Smooth muscle cell of the coronary artery (primary cell): ENCODE measurements at places on chromosomes 16 and 17. TPM values are rescaled to one million over a fixed set of nuclear protein-coding genes. Genes with fewer than 3 reads are reported as not detected.

Gene MAF
- 0.30 and 18.4 TPM in 2 replicates for total RNA-seq

Gene NPIPB9
- 0.35 and 0.90 TPM in 2 replicates for total RNA-seq

Gene MPP2
- total RNA-seq: 2.9 and 3.0 TPM in 2 replicates

Gene SEZ6
- total RNA-seq: not detected in 2 replicates

Gene GP1BA
- not detected in 2 replicates for total RNA-seq

Gene MBTPS1
- total RNA-seq: 97.0 and 124 TPM in 2 replicates

Gene ZFPM1
- 0.59 and 4.0 TPM in 2 replicates for total RNA-seq

Gene ASB16
- not detected in 2 replicates for total RNA-seq

Gene WFIKKN1
- total RNA-seq: 0.08 and 0.12 TPM in 2 replicates

Gene EEF2KMT
- 6.4 and 9.7 TPM in 2 replicates for total RNA-seq

Gene CLEC18C
- under 0.01 and 2.6 TPM in 2 replicates for total RNA-seq
